ENCODE measurements at places on chromosomes 2 and 18.

DNA sequence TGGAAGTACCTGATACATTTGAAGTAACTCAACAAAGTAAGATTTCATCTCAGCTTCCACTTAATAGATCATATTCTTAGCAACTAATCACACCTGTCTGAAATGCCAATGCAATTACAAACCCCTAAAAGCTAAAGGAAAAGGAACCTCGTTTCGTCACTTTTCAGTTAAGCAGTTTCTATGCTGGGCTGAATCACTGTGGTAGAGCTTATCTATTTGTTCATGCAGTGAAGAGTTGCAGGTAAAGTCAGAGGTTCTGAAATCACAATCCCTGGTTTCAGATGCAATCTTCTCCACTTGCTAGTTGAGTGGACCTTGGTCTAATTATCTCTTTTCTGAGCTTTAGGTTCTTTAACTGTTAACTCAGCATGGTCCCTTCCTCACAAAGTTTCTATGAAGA, 6.3 kb downstream of the HRH4 start:
- no peak for DNase-seq

- DNase-seq = no peak
Measured at GRCh38 chr2:47803770-47804169, 20.8 kb downstream of the MSH6 start.

DNA sequence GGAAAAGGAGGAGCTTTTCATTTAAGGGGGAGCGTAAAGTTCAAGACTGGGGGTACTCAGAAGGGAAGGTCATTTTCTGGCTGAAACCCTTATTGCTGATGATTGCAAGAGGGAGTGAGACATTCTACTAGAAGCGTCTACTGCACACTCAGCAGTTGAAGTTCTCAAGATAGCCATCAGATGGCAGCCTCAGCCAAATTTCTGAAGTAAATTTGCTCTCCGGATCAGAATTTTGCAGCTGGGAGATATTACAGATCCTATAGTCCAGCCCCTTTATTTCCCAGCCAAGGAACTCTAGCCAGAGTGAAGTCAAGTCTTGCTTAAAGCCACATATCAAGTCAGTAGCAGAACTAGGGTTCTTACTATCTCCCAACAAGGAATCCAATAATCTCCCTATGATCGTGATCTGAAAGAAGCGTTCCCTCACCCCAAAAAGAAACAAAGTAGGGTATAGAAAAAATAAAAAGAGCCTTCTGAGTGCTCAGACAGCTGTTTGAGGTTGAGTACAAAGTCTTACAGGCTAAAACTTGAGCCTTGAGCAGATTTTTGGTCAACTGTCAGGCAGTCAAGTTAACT, 24.0 kb downstream of the RAX start:
- no peak for DNase-seq

GRCh38 chr2:210524533-210524932, 31.9 kb upstream of the CPS1 start:
- DNase-seq = no peak

DNA sequence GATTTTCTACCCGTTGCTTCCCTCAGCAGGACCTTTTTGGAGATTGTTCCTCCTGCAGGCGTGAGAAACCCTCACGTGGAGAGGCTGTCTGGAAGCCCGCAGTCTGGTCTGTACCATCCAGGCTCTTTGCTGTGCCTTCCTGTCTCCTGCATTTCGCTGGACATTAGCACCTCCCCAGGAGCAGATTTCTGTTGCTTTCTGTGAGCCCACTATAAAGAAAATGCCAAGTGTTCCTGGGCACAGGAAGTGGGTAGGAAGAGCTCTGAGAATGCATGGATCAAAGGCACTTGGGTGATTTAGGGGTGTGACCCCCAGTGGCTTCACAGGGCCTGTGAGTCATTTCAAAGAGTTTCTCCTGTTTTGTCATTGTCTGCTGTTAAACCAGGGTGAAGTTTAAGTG, 27.3 kb downstream of the SPTBN1 start:
- no peak for DNase-seq

GRCh38 chr18:25235401-25236042, 116.4 kb downstream of the ZNF521 start:
- no peak for DNase-seq

- no peak for DNase-seq
Measured at GRCh38 chr2:118667964-118668363, 179.5 kb downstream of the EN1 start.

GRCh38 chr2:231063347-231063746, 6.7 kb downstream of the PSMD1 start:
- DNase-seq = no peak

DNA sequence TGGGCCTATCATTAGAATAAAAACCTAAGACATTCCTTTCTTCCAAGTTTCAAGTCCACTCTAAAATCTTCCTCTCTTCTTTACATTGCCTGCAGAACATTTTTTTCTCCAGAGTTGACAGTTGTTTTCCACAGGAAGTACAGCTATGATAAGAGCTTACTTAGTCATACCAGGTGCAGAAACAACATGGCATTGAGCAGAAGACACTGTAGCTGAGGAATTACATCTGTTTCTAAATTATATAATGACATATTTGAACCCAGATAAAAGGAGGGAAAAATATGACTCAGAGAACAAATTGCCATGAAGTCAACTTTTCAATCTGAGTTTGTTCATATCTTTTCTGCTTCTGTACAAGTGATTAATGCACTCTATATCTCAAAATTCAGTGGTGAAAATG, 30.2 kb downstream of the CMPK2 start:
- DNase-seq = no peak

GRCh38 chr2:219542931-219543595, 546 bp downstream of the CHPF start:
- peak; percentile 67 for DNase-seq

DNA sequence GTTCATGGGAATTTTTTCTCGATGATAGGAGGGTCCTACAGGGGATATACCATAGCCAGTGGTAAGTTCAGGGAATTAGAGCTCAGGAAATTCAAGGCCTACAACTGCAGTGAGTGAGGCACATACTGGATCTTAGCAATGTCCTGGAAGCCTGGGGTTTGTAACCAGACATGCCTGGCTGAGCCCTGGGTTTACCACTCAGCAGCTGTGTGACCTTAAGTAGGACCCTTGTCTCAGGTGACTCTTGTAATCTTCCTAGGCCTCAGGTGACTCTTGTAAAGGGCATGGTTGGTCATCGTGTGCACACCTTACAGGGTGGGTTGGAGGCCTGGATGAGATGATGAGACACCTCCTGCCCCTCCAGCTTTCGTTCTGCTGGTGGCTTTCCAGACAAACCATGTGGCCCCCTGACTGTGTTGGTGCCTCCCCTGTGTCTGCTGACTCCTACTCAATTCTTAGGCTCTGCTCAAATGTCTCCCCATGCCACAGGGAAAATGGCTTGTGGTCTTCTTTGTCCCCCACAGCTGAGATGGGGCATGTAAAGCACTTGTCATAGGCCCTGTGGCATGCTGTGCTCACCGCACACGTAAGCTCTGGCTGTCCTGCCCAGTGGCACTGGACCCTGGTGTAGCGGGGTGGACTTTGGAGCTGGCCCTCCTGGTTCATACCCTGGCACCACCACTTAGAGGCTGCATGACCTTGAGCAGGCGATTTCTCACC, 94.1 kb downstream of the FHOD3 start:
- DNase-seq = no peak

GRCh38 chr2:6780765-6781274, 84.9 kb downstream of the CMPK2 start:
- no peak for DNase-seq

GRCh38 chr2:160104115-160104514, 41.7 kb upstream of the PLA2R1 start:
- no peak for DNase-seq

DNA sequence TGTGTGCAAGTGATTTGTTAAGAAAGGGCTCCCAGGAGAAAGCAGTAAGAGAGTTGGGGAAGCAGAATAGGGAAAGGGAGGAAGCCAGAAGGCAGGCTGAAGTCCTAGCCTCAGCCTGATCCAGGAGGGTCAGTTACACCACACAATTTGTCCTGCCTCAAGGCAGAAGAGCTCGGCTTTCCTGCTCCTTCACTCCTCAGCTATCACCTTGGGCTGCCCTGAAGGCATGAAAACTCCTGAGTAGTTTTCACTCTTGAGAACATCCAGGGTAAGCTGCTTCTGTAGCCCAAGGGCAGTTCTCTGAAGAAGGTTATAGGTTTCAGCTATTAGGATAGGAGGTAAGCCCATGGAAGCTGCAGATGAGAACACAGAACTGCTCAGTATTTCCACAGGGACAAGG, 47.4 kb upstream of the ANKRD44 start:
- DNase-seq = no peak

DNA sequence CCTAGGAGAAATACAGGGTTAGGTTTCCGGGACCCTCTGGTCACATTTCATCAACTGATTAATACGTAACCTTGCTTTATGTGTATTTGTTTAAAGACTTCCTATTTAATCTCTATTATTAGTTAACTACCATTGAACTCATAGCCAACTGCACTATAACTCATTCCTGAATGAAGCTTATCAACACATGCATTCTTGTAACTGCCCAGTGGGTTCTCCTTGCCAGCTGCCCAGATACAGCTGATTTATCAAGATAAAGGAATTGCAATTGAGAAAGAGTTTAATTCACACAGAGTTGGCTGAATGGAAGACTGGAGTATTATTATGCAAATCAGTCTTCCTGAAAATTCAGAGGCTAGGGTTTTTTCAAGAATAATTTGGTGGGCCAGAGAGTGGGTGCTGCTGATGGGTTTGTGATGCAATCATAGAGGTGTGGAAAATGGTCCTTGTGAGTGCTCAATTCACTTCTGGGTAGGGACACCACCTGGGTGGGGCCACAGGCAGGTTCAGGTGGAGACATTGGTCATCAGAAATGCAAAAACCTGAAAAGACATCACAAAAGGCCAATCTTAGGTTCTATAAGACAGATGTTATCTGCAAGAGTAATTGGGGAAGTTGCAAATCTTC, 21.1 kb upstream of the NOSTRIN start:
- DNase-seq = no peak

- no peak for DNase-seq
Measured at GRCh38 chr2:218986148-218986761, 1.3 kb upstream of the FEV start.

DNA sequence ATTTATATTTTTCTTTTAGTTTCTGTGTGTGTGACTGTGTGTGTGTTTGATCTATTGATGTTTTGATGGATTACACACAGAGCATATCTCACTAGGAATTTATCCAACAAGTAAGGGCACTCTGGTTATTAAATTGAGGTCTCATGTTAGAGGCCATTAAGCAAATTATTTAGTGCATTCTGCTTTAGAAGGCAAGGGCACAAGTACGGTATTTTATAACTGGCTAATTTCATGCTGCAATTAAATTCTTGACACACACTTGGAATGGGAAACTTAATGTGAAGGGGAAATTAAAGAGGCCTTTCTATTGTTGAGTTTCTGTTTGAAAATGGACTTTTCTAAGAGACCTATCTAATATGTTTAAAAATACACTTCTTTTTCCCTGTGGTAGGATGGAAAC, 25.8 kb downstream of the NYAP2 start:
- no peak for DNase-seq

DNA sequence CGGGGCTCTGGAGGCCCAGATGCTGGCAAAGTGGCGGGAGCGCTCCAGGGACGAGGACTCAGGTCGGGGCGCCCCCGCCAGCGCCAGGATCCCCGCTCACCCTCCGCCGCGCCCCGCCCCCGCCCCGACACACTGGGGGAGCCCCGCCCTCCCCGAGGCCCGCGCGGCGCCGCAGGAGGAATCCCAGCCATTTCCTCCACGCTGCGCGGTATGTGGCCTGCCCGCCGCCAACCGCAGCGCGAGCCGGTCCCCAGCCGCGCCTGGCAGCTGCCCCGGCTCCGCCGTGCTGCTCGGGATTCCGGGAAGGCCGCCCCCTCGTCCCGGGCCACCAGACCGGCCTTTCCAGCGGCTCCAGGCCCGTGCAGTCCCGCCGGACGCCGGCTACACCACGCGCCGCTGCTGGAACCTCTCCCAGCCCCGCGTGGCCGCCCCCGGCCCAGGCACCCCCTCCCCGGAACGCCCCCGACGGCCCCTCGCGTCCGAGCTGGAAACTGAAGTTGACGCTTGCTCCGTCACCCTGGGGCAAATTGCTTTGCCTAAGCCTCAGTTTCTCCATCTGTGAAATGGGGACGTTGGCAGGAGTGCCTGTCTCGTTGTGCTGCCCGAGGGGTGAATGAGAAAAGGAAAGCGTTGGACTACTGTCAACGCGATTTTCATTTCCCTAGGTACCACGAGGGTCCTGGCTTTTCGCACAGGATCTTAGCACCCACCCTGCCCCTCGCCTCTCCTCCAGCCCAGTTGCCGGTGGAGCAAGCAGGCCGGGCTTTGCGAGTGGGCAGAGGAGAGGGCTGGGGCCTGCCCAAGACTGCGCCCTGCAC, 53.6 kb downstream of the PKDCC start:
- peak; percentile 78 for DNase-seq

- DNase-seq = no peak
Measured at GRCh38 chr2:160752475-160753330, 259.1 kb upstream of the RBMS1 start.

GRCh38 chr2:224308272-224308911, 93.5 kb downstream of the FAM124B start:
- DNase-seq = no peak

- DNase-seq = no peak
Measured at GRCh38 chr2:50777954-50778353, 254.0 kb downstream of the NRXN1 start.

GRCh38 chr2:124913868-124914267, 888.8 kb downstream of the CNTNAP5 start:
- no peak for DNase-seq

DNA sequence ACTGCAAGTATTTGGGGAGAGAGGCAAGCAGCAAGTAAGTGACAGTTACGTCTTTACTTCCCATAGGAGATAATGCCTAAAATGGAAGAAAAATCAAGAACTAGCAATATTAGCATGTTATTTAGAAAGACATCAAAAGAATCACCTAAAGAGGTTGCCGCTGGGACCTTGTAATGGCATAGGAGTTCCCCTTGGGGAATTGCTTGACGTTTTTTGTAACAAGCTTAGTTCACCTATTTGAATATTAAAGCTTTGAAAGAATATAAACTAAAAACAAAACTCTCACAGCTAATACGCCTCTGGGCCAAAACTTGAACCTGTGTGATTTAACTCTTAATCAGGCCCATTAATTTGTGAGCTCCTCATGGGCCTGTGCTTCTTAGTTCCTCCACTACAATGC, 89.0 kb downstream of the AAK1 start:
- DNase-seq = no peak

DNA sequence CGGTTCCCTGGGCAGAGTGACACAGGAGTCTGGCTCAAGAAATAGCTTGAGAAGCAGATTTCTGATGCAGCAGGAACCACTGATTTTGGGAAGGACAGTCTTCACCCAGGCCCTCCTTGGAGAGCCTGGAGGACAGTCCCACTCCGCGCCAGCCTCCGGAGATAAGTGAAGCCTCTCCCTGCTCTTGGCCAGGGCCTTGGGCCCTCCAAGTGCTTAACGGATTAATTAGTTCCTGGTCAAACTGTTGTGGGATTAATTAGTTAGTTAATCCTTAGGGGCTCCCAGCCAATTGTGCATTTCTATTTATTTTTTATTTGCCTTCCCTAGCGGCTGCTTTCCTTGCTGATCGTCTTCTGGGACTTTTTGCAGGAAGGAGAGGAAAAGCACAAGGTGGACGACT, 19.6 kb downstream of the CPLX4 start:
- DNase-seq = no peak

GRCh38 chr2:127293386-127293747, 577 bp downstream of the ERCC3 start:
- DNase-seq = no peak
